Breast epithelium (tissue), 4 donors: ENCODE measurements at places on chromosomes 3 and 15. TPM values are rescaled to one million over a fixed set of nuclear protein-coding genes. Genes with fewer than 3 reads are reported as not detected.

The C3orf22 gene
- not detected for total RNA-seq

The ARHGAP11A gene
- 2.0 TPM for total RNA-seq

The PLCB2 gene
- total RNA-seq = 13.6 TPM

- no peak for DNase-seq
Observed at GRCh38 chr3:62169906-62170660, 203.3 kb downstream of the FEZF2 start.

DNA sequence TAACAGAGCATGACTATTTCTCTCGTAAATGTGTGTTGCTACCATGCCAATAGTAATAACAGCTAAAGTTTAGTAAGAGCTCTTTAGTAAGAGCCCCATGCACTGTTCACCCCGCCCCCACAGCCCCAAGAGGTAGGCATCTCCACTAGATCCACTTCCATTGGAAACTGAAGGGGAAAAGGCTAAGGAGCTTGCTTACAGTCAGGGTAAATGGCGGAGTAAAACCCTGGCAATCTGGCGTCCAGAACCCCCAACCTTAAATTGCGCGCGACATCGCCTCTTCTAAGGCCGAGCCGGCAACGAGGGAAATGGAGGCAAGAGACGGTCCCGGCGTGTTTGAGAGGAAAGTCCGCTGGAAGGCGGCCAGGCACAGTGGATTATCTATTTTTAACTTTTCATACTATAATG, 654 bp upstream of the C3orf38 start:
- no peak for DNase-seq

DNA sequence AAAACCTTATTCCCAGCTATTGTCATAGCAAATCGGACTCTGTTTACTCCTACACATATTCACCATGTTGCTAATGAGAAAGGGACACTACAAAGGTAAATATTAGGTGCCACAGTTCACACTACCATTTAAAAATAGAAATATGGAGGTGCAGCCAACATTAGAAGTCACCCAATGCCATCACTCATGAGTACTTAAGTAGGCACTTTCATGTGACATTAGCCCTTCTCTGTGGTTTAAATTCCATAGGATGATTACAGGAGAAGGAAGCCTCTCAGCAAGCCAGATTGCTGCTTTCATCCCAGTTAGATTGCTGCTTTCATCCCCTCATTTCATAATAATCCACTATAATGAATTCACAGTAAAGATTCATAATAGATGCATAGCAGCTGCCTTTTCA, 376.8 kb upstream of the ALCAM start:
- DNase-seq = no peak

DNA sequence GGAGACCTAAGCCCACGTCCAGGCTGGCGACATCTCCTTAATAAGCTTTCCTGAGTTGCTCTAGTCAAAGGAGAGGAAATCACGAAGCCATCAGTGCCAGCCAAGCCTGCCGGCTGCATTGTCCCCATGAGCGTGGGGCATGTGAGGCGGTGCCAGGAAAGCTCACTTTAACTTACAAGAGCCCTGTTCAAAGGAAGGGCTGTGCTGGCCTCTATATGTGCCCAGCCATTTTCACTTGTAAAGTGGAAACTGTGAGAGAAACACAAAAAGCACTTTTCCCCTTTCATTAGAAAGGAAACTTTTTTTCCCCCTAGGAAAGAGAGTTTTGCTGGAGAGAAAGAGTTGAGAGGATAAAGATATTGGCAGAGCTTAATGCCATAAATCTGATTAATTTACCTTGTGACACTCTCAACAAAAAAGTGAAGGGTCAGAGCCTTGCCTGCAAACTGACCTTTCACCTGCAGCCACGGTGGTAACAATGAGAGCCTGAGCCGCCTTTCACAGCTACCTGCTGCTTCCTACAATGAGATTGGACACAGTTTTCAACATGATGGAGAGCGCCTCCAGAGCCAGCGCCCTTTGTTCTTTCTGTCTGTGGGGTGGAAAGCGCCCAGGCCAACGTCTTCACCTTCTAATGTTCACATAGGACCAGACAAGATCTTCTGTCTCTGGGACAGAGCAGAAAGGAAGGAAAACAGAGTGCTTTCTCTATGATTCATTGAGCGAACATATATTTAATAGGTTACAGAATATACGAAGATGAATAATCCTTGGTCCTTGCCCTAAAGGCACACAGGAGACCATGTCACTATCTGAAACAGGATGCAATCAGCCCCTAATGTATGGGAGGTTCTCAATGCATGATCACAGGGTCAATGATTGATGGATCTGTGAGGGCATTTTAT, 233.1 kb upstream of the HES1 start:
- DNase-seq = no peak

DNA sequence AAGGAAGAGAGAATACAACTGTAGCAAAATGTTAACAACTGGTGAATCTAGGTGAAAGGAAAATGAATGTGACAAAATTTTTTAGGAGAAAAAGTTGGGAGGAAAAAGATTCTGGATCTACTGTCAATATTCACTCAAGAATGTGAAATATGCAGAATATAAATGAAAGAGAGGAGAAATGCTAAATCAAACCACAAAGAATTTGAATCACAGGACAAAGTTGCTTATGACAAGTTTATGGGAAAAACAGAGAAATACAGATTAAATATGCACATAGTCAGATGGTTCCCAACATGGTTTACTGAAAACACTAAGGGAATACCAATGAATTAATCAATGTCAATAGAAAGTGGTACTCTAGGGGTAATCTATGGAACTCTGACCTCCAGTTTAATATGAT, 27.6 kb downstream of the C3orf33 start:
- DNase-seq = no peak

DNA sequence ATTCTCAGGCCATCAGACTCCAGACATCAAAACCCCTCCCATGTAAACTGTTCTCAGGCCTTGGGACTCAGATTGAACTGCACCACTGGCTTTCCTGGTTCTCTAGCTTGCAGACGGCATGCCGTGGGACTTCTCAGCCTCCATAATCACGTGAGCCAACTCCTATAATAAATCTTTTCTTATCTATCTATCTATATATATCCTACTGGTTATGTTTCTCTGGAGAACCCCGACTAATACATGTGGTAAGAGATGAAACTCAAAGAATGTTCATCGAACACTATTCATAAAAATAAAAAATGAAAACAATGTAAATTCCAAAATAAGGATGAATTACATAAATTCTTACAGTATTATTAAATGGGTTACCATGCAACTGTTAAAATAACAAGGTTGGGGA, 84.5 kb upstream of the NTRK3 start:
- no peak for DNase-seq

GRCh38 chr15:60372227-60372626, 25.6 kb downstream of the ANXA2 start:
- DNase-seq = no peak

DNA sequence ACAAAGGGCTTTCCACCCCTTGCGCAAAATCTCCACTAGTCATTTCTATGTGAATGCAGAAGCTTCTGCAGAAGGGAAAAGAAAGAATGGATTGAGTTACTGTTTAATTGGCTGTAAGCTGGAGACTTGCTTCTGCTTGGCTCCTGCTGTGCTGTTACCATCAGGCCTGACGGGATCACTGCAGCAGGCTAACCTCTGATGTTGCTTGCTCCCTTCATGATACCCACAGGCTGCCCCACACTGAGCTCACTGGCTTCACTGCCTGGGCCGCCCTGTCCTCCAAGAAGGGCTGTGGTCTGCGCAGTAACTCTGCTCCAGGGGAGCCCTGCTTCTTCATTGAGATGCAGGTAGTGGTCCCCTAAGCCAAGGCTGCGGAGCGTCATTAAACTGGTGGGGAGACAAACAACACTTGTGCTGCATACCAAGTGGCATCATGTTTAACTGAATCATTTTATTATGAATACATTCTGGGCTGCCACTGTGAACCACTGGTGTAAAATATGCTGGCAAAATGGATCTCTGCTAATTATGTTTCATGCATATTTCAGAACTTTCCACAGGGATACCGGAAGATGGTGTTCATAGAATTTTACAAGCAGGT, 78.6 kb downstream of the WDR49 start:
- no peak for DNase-seq
